ENCODE measurements at places on chromosomes 6 and 20. TPM values are rescaled to one million over a fixed set of nuclear protein-coding genes. Genes with fewer than 3 reads are reported as not detected.

UBR2 gene
- 31.4 TPM for total RNA-seq

SLC52A3 gene
- total RNA-seq = not detected

NRSN1 gene
- 1.7 TPM for total RNA-seq

TSPYL1 gene
- 52.8 TPM for total RNA-seq

WFDC10B gene
- total RNA-seq = not detected

CLPSL2 gene
- not detected for total RNA-seq

RUNX2 gene
- 4.3 TPM for total RNA-seq

CST2 gene
- total RNA-seq = not detected

All from sigmoid colon (tissue), 7 donors.